Fibroblast of gingiva (primary cell): ENCODE measurements at places on chromosomes 2 and 18.

- DNase-seq = no peak
Observed at GRCh38 chr2:106899786-106900530, 14.0 kb upstream of the ST6GAL2 start.

GRCh38 chr2:70553334-70553583, 367 bp downstream of the TGFA start:
- DNase-seq = no peak

- DNase-seq = no peak
Observed at GRCh38 chr2:147500229-147500628, 344.6 kb upstream of the ACVR2A start.

- DNase-seq = no peak
Observed at GRCh38 chr2:115867024-115867423, 1424.6 kb downstream of the DPP10 start.

DNA sequence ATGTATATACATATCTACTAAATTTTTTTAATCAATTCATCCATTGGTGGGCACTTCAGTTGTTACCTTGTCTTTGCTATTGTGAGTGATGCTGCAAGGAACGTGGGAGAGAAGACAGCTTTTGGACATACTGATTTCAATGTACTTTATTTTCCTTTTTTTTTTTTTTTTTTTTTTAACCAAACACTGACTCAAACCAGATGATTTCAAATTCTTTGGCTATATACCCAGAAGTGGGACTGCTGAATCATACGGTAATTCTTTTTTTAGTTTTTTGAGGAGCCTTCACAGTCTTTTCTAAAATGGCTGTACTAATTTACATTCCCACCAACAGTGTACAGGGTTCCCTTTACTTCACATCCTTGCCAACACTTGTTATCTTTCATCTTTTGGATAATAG, 204.7 kb downstream of the INSIG2 start:
- DNase-seq = peak; percentile 40

DNA sequence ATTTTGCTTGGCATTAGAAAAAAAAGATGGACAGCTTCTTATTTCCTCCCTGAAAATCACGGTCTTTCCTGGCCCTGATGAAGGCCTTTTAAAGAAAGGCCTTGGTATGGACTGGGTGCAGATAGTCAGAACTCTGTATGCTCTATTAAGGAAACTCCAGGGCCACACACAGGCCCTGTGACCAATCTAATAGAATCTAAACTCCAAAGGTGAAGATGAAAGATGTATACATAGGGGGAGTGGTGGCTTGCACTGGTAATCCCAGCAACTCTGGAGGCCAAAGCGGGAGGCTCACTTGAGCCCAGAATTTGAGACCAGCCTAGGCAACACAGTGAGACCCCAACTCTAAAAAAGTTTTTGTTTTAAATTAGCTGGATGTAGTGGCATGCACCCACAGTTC, 37.3 kb downstream of the OXER1 start:
- no peak for DNase-seq

DNA sequence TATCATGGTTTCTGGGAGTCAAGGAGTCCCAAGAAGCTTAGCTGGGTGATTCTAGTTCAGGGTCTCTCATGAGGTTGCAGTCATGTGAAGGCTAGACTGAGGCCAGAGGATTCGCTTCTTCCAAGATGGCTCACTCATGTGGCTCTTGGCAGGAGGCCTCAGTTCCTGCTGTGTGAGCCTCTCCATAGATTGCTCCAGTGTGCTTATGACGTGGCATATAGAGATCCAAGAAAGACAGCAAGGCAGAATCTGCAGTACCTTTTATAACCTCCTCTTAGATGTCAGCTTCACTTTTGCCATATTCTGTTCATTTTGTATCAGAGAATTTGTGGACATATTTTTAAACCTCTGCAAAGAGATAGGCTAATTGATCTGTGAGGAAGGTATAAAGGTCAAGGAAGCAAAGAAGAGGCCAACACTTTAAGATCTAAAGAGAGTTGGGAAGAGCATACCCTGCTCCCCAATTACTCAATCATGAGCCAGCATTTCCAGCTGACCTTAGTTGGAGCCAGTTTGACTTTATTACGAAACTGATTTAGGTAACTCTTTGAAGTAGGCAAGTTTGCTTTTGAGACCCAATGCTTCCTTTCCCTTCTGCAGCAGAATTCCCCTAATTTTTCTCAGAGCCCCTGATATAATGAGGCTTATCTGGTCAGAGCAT, 134.7 kb downstream of the EML6 start:
- peak; percentile 15 for DNase-seq

- DNase-seq = no peak
Observed at GRCh38 chr2:230893841-230894781, 29.4 kb downstream of the ITM2C start.

GRCh38 chr2:228629251-228629650, 447.8 kb upstream of the SPHKAP start:
- no peak for DNase-seq

GRCh38 chr2:202201220-202202160, 36.9 kb downstream of the SUMO1 start:
- no peak for DNase-seq

DNA sequence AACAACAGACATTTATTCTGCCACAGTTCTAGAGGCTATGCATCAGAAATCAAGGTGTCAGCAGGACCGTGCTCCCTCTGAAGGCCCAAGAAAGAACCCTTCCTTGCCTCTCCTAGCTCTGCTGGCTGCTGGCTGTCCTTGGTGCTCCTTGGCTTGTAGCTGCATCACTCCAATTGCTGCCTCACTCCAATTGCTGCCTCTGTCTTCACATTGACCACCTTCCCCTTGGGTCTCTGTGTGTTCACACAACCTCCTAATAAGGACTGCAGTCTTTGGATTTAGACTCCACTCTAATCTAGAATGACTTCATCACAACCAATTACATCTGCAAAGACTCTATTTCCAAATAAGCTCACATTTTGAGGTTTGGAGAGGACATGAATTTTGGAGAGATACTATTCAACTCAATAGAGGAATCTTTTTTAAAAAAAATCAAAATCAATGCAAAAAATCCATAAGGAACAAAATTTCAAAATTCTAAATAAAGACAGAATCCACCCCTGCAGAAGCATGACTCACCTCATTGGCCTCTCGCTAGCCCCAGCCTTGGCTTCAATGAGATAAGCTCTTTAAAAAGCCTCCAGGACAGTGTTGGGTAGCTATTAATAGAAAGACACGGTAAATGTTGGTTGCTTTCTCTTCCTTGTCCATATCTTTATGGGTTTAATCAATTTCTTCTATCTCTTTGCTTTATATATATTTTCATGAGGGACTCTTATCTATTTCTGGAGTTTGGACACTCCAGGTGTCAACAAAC, 267.6 kb upstream of the MGAT5 start:
- DNase-seq = no peak

- DNase-seq = no peak
Observed at GRCh38 chr2:213243189-213244044, 40.8 kb upstream of the SPAG16 start.

DNA sequence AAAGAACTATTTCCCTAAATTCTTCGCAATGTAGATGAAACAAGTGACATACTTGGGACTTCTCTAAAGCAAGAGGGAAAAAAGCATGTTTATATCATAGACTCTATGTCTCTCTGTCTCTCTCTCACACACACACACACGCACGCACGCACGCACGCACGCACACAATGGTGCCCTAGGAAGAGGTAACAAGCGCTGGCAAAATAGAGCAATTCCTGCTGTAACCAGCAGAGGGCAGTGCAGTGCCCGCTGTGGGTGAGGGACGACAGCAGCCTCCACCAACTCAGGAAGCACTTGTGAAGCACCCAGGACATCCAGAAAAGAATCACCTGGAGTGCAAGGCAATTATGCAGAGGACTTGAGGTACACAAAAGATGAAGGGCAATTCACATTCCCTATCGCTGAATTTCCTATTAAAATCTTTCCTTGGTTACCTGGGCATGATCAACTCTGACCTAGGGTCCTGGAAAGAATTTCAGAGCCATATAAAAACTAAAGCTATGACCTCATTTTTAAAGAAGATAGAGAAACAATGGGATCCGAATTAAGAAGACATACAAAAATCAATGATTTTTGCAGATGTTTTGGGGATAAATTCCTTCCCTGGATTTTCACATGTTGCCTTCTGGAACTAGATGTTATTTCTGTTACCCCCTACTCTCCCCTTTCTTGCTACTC, 166.4 kb downstream of the PDE11A start:
- peak; percentile 21 for DNase-seq

DNA sequence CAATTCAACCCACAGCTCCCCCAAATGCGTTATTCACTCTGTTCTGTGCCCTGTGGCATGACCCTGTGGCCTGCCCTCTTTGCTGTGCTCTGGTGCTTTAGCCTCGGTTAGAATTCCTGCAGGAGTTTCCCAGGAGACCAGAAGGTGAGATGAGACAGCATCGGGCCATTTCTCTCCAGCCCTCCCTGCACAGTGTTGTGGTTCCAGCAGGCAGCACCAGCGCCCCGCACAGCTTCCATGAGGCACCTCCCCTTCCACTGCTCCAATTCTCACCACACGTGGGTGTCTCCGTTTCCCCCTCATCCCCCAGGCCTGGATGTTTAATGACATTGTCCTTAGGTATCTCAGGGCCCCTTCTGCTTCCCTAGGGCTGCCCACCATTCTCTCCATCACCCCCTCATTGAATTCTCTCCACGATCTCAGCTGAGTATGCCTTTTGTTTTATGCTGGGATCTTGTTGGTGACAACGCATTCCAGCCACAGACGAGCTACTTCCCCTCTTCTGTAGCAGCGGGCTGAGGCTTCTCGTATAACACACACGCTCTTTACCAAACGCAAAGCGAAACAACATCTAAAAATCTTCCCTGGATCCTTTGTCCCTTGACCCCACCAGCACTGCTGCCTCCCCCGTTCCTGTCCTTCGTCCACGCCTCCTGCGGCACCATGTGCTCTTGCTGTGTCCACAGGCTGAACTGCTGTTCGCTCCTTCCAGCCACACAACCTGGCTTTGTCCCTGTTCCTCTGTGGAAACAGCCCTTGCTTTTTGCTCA, 35.1 kb downstream of the ACKR3 start:
- DNase-seq = no peak

DNA sequence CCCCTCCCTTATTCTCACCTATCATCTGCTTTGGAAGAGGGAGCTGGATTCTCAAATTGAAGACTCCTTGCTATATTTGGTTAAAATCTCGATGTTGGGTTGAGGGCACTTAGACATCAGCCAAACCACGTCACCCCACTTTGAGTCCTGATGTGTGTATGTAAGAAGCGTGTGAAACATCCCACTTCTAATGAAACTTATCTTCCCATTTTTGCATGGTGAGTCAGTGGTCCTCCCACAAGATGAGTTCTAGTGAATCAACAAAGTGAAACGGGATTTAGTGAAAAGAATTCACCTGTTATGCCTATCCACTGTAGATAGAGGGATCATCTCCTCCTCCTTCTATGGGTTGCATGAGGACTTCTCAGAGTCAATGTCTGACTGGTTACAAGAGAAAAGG, 51.4 kb upstream of the SPRED2 start:
- DNase-seq = no peak

GRCh38 chr2:183416753-183417152, 292.5 kb downstream of the NUP35 start:
- DNase-seq = no peak

DNA sequence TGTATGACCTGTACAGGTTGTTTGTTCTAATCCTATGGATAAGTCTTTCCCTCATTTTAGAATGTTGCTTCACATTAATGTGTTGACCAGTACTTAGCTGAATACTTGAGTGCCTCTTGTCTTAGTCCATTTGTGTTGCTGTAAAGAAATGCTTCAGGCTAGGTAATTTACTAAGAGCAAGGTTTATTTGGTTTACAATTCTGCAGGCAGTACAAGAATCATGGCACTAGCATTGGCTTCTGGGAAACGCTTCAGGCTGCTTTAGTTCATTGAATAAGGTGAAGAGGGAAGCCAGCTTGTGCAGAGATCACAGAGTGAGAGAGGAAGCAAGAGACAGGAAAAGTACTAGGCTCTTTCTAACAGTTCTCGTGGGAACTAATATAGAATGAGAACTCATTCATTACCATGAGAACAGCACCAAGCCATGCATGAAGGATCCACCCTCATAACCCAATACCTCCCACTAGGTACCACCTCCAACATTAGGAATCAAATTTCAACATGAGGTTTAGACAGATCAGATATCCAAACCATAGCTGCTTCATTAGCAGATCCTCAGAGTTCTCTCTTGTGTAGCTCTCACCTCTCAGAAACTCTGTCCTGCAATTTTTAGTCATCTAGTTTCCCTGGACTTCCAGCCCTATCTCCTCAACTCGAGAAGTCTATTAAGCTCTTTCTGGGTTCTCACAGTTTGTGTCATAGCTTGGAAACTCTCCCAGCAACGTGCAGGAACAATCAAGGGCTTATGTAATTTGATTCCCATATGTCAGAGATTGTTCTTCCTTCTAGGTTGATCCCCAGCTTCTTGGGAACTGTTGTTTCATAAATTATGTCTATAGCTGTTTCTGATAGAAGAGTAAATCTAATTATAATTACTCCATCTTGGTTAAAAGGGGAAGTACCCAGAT, 2082.3 kb upstream of the CELF4 start:
- DNase-seq = peak; percentile 79

DNA sequence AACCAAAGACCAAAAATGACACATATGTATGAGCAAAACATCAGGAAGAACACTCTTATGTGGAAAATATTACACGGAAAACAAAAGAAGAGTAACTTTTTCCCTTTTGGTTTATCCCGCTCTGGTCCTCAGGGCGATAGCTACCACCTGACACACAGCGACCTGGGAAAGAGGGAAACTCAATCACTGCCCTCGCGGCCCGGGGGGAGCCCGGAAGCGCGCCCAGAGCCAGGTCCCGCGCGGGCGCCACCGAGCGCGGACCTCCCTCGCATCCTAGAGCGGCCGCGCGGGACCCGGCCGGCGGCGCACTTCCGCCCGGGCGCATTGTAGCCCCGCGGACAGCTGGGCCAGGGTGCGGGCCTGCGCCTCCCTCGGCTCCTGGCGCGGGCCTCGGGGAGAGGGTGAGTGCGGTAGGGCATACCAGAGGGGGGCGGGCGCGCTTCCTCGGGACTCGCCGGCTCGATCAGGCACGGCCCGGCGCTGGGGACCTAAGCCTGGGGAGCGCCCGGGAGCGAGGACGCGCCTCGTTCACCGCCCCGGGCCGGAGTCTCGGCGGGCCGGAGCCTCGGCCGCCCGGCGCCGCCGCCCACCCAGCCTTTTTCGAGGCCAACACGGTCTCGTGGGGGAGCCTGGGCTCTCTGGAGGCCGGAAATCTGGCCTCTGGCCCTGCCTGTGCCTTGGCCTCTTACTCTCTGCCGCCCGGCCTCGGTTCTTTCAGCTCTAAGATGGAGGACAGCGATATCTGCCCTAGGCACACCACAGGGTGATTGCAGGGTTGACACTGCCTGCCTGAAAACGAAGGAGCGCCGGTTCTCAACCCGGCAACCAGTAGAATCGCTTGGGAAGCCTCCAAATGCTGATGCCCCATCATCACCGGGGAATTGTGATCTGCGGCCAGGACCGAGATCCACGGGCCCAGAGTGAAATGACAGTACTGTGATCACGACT, at the start of gene ELAC1:
Gene ELAC1 (plus strand): TSS at position 327 of the 948 bp plus-strand sequence. CDS start 6,365 bp downstream, outside the sequence.
- DNase-seq = peak; percentile 88
